ENCODE measurements at places on chromosomes 3 and 15.

DNA sequence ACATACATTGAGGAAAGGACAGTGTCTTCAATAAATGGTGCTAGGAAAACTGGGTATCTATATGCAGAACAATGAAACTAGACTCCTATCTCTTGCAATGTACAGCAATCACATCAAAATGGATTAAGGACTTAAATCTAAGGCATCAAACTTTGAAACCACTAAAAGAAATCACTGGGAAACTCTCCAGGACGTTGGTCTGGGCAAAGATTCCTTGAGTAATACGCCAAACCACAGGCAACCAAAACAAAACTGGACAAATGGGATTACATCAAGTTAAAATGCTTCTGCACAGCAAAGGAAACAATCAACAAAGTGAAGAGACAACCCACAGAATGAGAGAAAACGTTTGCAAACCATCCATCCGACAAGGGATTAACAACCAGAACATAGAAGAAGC, 14.5 kb downstream of the LAMP3 start:
- DNase-seq: no peak

DNA sequence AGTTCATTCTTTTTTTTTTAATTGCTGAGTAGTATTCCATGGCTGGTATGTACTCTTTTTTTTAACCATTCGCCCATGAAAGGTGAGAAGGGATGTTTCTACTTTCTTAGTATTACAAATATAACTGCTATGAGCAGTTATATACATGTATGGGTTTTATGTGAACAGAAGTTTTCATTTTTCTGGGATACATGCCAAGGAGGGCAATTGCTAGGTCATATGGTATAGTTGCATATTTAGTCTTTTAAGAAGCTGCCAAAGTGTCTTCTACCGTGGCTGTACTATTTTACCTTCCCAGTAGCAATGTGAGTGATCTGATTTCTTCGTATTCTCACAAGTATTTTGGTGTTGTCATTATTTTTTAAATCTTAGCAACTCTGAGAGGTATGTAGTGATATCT, 11.2 kb upstream of the KLHL40 start:
- no peak for DNase-seq

- no peak for DNase-seq
Observed at GRCh38 chr3:102092617-102093466, 243.5 kb downstream of the NFKBIZ start.

DNA sequence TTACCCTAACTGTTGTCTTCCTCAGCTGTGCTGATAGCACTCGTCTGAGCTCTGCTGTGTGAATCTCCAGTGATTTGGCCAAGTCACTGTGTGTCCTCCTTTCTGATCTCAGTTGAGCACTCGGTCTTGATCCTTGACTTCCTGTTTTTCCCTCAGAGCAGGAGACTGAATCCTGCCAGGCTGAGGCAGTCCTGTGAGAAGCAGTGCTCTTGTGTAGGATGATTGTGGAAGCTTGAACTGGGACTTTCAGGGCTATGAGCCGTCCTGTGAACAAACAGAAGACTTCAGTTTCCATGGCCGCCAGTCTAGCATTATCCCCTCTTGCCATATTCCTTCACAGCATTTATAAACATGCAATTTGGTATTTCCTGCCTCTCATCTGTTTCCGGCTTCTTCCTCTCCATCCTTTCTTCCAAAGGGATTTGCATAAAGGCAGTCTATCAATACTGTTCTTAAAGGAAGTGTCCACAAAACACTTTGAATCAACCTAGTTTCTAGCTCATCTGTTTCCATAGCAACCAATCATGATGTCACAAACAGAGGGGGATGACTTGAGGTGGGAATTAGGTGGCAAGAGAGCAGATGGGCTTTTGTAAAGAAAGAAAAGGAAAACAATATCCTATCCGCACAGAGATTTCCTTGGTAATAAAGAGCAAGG, 237.2 kb downstream of the AGBL1 start:
- no peak for DNase-seq

DNA sequence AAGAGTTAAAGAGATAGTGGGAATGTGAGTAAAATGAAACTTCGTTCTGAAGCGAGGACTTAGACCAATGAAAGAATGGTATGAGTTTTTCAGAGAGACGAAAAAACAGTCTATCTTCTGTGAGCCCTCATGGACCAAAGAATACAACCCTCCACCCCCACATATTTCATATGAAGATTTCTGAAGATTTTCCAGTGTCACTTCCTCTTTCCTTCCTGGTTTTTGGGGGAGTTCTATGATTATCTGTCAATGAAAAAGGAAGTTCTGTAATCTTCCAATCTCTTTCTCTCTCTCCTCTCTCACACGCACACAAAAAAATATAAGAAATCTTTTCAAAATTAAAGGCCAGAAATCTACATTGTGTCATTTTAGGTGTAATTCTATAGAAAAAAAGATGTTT, 27.7 kb downstream of the CMSS1 start:
- no peak for DNase-seq

DNA sequence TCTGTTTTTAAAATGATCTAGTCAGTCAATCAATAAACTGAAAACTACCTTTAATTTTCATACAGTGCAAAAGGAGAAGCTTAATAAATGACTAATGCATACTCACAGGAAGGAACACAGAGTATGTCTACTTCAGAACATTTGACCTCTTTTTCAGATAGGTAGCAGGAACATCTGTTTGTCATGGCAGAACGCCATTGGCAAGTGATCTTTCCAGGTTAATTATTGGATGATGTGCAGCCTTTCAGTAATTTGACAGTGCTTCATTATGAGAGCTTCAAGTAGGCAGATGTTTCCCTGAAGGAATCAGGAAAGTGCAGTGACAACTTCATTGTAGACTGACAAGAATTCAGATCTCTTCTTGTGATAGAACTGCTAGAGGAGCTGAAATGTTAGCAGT, 325.0 kb downstream of the OTOL1 start:
- DNase-seq: no peak

GRCh38 chr3:173938616-173939015, 541.1 kb downstream of the NLGN1 start:
- DNase-seq: no peak

- no peak for DNase-seq
Observed at GRCh38 chr3:102791641-102792589, 357.1 kb downstream of the ZPLD1 start.

DNA sequence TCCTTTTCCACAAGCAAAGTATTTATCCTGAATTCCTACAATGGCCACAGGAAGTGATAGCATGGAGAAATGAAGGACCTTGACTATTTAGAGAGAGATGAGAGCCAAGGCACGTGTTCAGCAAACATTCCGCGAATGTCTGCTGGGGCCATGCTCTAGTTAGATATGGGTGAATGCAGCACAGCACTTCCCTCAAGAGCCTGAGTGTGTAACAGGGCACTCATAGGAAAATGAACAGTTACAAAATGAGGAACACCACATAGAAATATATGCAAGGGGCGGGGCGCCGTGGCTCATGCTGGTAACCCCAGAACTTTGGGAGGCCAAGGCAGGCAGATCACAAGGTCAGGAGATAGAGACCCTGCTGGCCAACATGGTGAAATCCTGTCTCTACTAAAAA, 406.9 kb downstream of the NR2F2 start:
- no peak for DNase-seq

GRCh38 chr3:15299036-15299435, 33.4 kb downstream of the SH3BP5 start:
- no peak for DNase-seq

DNA sequence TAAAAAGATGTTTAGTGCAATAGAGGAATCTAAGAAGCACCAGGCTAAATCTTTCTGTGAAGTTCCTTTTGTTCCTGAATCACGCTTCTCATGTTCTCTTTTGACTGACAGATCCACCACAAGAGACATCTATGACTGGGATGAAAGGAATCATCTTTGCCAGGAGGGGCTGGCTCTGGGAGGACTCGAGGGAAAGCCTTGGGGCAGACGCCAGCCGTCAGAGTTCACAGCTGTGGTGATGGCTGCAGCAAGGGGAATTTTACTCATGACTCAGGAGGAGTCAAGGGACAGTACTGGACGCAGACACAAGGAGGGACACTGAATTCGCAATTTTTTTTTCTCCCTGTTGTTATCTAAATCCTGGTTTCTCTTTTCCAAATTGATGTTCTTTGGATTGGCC, 38.7 kb downstream of the C3orf38 start:
- DNase-seq: peak; percentile 8

DNA sequence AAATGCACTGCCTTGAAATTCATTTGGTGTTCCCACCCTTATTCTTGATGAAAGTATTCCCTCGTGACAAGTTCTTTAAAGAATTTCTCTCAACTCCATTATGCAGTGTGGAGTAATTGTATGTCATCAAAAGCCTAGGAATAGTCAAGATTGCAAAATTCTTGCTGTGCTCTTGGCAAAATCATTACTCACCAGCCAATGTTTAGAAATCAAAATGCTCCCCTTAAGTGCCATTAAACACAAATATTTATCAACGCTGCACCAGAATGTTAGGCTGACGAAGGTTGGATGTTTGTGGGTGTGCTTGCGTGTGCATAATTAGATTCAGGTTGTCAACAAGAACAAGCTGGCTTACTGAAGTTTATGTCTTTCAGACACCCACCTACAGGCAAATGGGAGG, 40.5 kb downstream of the SST start:
- DNase-seq: no peak

GRCh38 chr3:32120471-32120870, 14.1 kb downstream of the GPD1L start:
- DNase-seq: no peak

DNA sequence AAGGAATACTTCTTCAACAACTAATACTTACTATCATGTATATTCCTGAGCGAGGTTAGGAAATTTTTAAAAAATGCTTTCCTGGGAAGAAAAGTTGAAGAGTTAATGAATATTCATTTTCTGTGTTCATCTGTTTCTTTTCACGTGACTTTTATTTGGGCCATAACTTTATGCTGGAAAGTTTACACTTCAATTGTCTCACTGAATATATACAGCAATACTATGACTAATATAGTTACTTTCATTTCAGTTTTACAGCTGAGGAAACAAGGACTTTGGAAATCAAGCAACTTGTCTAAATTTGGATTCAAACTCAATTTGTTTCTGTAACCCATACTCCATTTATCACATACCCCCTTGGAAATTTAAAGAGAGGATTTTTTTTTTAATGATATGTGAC, 894.2 kb downstream of the ROBO1 start:
- no peak for DNase-seq

DNA sequence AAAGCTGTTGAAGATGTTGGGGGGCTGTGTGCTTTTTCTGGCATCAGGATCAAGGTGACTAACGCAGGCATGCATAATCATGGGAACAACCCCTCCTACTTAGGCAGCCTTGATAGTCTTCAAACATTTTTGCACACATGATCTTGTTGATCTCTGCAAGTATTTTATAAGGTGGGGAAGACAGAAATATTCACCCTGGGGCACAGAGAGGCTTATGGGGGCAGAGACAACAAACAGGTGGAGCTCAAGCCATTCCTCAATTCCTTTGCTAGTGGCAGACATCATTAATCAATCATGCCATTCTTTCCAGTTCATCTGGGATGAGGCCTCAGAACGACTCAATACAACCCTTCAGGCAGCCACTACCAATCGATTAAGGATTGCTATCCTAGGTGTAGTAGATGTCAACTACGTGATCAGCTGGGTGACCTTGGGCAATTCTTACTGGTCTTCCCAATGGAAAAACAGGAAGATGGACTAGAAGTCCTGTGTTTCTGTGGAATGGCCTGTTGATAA, 110.3 kb upstream of the SMAD3 start:
- DNase-seq: no peak
